ENCODE measurements at places on chromosomes 7 and 10.
A peak's percentile ranks its signal among the peaks of the same experiment; 100 is the strongest.

DNA sequence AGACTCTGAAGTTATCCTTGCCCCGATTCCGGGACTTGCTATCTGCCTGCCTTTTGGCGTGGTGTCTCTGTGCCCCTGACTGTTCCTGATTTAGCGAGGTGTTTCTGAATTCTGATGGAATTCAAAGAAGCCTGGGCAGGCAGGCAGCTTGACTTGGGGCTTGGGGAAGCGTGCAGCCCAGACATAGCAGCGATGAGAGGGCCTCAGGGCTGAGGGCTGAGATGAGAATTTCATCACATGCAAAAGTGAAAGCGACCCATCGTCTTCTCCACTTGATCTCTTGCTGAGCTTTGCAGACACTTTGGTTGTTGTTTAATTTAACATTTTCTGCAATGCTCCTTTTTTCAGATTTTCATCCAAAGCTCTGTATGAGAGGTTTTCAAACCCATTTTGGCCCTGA, 57.8 kb downstream of the TCF7L2 start:
- no peak for DNase-seq

DNA sequence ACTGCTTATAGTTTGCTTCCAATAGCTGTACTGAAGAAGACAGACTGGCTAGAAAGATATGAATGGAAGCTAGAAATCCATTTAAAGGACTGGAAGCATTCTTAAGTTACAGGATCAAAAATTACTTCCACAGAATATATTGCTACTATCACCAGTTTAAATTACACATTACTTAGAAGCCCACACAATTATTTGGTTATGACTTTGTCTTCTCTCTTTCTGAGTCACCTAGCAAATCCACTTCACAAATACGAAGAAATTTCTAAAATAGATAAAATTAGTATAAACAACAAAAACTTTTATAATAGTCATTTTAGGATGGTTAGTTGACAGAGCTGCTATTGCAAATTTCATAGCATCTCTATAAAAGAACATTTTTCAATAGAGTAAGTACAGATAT, 108.1 kb downstream of the SNX13 start:
- DNase-seq: no peak

GRCh38 chr7:23968791-23969190, 258.8 kb downstream of the STK31 start:
- DNase-seq: no peak

GRCh38 chr7:74269757-74270277, 15.6 kb upstream of the RFC2 start:
- no peak for DNase-seq

DNA sequence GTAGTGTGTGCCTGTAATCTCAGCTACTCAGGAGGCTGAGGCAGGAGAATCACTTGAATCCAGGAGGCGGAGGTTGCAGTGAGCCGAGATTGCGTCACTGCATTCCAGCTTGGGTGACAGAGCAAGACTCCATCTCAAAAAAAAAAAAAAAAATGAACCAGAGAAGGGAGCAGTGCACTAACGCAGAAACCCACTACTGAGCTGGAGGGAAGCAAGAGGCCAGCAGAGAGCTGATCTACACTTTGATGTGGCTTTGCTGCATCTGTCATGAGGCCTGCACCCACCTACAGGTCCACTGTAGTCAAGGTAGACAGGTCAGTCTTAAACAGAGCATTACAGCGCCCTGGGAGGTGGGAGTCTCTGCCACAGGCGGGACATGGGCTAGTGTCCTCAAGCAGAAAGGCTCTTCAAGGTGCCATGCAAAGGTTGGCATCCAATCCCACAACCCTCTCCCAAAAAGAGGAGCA, 30.0 kb downstream of the MAT1A start:
- DNase-seq: no peak

- DNase-seq: no peak
Observed at GRCh38 chr10:493391-494148, 195.9 kb downstream of the DIP2C start.

- DNase-seq: no peak
Observed at GRCh38 chr10:76310588-76311080, 879.2 kb downstream of the LRMDA start.

DNA sequence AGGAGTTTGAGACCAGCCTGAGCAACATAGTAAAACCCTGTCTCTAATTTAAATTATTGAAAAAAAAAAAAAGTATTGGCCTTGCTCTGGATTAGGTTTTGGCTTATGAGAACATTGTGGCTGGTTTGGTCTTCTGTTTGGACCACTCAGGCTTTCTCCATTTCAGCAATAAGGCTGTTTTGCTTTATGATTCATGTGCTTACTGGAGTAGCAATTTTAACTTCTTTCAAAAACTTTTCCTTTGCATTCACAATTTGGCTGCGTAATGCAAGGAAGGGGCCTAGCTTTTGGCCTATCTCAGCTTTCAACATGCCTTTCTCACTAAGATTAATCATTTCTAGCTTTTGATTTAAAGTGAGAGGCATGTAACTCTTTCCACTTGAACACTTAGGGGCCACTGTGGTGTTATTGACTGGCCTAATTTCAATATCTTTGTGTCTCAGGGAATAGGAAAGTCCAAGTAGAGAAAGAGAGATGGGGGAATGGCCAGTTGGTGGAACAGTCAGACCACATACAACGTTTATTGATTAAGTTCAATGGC, 38.0 kb upstream of the SRPK2 start:
- DNase-seq: no peak

GRCh38 chr10:97673736-97674525, 13.1 kb downstream of the AVPI1 start:
- no peak for DNase-seq

GRCh38 chr10:51321980-51322379, 247.7 kb downstream of the PRKG1 start:
- DNase-seq: no peak

DNA sequence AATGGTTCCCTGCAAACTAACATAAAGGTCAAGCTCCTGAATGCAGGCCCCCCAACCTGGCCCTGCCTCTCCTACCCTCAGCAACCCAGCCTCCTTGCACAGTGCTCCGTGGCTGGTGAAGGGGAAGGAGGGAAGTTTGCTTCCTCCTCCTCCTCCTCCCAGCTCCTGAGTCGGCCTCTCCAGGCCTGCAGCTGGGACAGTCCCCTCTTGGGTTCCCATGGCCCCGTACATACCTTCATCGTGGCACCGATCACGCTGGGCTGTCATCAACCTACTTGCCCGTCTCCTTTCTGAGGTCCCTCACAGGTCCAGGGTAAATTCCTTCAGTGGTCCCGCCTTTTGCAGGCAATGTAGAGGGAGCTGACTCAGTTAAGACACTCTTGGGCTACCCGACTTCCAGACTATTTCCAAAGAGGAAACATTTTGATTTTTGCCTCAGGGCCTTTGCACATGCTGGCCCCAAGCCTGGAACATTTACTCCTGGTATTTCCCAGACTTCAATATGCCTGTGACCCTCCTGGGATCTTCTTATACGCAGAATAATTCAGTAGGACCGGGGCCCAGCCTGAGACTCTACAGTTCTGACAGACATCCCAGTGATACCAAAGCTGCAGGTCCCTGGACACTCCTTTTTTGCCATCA, 26.8 kb downstream of the PDIA4 start:
- DNase-seq: no peak

DNA sequence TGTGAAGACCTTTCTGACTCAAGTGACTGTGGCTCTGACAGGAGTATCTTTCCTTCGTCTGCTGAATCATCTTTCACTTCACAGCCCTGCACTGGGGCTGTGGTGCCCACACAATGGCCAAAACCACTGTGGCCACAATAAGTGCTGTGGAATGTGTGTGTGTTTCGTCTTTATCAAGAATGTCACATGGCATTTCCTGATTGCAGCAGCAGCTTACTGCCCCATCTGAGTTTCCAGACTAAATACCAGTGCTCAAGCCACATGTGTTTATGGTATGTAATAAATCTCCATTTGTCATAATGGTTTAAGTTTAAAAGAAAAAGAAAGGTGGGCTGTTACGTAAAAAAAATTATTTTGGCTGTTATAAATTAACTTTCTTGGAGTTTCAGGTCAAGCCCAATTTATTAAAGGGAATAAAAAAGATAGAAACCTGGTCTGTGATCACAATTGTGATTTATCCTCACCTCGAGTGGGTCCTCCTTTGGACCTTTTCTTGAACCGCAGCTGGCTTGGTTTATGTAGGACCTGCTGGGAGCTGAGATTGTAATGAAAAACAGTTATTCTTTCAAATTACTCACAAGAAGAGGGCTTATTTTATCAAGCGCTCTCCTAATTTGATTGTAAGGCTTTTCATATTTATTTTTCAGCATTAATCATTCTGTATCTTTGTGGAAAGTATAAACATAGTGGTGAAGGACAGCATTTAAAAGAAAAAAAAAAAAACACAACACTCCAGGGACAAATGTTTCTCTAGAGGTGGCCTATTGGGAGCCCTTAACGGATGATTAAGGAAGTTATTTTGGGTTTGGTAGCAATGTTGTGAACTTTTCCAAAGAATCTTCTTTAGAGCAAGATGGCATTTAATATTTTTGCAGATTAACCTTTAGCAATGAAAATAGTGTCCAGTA, 116.2 kb downstream of the LRMDA start:
- no peak for DNase-seq

- DNase-seq: no peak
Observed at GRCh38 chr10:69972981-69973397, 79.7 kb upstream of the MACROH2A2 start.

- DNase-seq: no peak
Observed at GRCh38 chr7:95632609-95633008, 36.3 kb upstream of the PDK4 start.

- DNase-seq: no peak
Observed at GRCh38 chr10:110967009-110967630, 47.7 kb downstream of the SHOC2 start.

DNA sequence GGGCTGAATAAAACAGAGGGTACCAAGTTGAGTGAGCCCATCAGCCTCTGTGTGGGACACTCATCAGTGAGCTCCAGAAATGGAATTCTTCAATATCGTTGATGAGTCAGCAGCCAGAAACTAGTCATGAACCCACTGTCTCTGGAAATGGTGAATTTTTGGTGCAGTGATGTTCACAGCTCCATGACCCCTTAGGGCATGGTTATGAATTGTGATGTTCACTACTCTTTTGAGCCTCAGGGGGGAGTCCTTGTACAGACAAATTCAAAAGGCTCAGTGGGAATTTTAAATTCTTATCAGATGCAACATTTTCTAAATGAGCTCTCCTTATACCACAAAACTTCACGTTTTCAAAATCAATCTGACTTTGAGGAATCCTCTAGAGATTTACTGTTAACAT, 335.7 kb downstream of the PHTF2 start:
- DNase-seq: no peak

- DNase-seq: no peak
Observed at GRCh38 chr7:48244864-48245271, 73.6 kb downstream of the ABCA13 start.

GRCh38 chr7:144725070-144725469, 110.8 kb downstream of the TPK1 start:
- DNase-seq: no peak

DNA sequence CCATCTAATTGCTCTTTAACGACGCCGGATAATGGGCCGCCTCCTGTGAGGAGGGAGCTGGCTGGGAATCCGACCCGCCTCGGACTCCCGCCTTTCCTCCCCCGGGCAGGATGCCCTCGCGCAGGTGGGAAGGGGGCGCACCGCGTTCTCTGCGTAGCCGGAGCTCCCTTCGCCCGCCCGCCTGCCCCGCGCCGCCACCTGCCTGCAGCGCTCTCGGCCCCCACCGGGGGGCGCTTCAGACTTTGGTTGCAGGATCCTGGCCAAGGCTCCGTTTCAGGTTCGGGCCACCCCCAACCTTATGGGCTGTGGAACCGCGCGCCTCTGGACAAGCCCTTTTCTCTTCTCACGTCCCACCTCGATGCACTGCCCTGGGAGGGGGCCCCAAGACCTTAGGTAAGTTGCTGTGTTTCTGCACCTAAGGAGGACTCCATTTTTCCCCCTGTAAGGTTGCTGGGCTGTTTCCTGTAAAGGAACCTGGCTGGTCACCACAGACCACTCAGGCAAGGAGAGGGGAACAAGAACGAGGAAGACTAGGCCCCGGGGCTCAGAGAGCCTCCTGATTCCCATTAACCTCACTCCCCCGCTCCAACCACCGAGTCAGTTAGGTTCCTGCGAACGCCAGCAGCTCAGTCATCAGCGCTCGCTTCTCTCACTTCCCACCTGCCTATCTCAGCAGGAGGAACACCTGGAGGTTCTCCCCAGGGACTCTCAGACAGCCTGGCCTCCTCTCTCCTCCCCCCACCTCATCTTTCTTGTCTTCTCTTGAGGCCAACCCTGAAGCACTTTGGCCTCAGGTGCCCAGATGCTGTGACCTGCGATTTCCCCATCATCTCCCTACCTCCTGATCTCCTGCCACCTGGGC, 11.3 kb upstream of the KAZALD1 start:
- peak; percentile 51 for DNase-seq

GRCh38 chr10:132069122-132069848, 3.5 kb downstream of the JAKMIP3 start:
- DNase-seq: no peak

- DNase-seq: no peak
Observed at GRCh38 chr10:64283621-64284020, 762.4 kb downstream of the REEP3 start.

DNA sequence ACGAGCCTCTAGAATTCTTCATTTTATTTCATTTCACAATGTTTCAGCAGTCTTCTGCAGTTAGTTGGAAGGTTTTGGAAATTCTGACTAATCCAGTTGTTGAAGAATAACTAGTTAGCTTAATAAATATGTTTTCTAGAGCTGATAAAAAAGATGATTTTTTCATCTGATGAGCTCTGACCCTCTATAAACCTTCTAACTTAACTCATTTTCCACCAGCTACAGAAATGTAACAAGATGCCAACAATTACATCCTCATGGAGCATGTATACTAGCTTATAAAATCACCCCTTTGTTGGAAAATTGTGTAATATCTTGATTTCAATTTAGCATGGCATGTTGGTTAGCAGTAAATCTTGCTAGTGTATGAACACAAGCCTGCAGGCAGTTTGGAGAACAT, 33.1 kb downstream of the KAT6B start:
- DNase-seq: no peak

- DNase-seq: no peak
Observed at GRCh38 chr10:4243651-4244050, 458.6 kb upstream of the KLF6 start.

DNA sequence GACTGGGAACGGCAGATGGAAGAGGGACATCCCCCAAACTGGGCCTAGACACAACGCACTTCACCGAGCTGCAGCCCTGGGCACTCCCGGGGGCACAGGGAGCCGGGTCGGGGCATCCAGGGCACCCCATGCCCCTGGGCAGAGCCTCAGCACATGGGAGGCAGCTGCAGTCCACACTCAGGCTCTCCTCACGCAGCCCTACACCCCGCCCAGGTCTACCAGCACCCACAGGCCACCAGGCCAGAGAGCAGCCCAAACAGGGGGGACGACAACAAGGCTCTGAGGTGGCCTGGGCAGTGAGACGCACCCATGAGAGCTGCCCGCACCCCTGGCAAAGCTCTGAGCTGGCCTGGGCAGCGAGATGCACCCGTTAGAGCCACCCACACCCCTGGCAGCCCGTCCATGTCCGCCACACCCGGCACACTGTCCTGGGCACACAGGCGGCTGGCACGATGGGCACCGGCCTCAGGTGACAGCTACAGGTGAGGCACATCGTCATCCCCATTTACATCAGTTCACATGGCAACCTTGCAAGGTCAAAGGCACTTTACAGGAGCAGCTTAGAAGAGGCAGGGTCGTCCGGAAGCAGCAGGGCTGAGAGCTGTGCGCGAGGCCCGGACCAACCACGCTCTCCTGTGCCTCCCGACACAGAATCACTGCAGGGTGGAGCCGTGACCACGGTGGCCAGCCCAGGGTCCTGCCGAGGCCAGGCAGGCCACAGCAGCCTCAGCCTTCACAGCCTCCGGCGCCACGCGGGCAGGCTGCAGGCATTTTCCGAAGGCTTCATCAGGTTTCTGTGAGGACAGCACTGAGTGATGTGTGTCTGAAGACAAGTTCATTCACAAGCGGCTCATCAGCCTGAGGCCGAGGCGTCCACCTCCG, 228.6 kb downstream of the MAD1L1 start:
- DNase-seq: no peak
